ENCODE measurements at places on chromosomes 3 and 15.

DNA sequence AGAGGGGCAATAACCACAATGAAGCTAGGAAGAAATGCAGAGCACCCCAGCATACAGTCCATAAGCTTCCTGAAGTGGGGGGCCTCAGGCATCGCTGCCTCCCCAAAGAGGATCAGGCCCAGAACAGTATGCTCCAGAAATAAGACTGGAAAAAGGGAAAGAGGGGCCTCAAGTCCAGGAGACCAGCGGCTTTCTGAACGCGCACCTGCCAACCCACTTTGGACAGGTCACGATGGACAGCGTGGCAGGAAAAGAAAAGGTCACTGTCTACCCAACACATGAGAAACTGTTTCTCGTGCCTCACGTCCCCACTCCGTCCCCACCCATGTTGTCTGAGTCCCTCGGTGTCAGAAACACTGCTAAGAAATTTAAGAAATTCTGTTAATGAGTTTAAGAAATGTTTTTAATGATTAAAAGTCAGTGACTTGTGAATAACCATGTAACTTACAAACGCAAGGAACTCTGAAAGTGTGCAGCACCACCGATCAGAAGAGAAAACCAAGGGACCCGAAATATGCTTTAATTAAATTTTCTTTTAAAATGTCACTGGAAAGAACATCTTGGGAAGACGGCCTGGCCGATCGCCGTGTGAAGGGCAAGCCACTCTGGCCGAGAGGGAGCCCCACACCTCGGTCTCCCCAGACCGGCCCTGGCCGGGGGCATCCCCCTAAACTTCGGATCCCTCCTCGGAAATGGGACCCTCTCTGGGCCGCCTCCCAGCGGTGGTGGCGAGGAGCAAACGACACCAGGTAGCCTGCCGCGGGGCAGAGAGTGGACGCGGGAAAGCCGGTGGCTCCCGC is 1.7 kb upstream of the PPARG start:
- DNase-seq, result no peak

DNA sequence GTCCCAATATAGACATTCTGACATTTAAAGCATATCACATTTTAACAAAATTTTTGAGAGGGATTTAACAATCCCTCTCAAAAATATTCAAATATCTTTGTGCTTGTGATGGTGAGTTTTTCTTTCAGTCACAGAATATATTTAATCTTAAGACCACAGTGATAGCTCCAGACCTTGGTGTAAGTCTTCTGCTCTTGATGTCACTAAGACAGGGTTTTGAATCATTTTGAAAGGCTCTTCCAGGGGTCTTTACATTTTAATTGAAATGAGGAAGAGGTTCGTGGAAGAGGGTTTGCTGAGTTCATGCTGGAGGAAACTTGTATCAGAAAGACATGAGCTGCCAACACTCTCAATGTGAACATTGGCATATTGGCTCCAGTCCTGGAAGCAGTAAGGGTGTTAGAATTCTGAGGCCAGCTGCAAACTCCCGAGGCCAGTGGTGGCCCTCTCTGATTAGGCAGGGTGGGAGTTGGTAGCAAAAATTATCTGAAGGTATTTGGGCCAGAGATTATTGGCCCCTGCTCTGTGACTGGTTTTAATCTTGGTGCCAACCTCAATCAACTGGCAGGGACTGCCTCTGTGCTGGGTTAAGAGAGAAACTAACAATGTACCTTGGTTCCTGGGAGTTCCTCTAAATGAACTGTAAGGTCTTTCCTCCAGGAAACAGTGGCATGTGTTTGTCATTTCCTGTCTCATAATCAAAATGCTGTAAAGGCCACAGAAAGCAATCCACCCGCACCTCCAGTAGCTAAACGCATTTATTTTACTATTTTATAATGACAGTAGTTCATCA is 5.3 kb downstream of the POU1F1 start:
- no peak for DNase-seq

GRCh38 chr3:49453621-49454020 is 16.4 kb upstream of the DAG1 start:
- no peak for DNase-seq

DNA sequence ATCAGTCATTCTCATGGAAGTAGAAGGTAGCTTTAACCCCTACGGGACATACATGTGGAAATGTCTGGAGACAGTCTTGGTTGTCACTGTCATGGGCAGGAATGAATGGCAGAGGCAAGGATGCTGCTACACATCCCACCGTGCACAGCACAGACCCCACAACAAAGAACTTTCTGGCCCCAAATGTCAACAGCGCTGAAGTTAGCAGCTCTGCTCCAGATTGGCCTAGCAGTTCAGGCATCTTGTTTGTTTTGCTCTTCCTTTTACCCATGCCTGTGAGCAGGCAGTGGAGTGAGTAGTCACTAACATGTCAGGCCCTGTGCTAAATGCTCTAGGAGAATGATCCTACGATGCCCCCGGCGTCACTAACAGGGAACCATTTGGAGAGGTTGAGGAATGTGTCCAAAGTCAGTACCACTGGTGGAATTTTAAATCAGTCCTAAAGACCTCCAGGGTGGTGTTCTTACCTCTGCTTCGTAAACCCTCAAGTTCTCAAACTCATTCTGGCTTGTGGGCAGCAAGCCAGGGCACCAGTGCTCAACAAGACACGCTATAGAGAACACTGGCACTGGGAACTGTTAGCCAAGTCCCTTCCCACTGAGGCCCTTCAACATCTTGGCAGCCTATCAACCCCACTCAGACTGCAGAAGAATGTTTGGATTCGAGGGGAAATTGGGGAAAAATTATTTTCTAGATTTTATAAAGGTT is 142.2 kb downstream of the FOXP1 start:
- no peak for DNase-seq

DNA sequence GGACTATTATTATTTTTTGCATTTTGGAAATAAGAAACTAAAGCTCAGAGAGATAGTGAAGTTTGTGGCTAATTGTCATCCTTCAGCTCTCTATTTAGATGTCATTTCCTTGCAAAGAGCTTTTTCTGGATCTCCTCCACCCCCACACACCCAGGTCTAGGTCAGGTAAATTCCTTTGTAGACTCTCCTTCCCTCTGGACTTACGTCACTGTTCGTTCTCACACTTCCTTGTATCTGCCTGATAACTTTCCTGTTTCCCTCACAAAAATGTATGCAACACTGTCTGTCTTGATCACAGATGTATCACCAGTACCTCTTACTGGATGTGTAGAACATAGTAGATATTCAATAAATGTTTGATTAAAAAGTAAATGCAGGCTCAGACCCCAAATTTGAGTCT is 6.1 kb upstream of the MB21D2 start:
- DNase-seq, result no peak

DNA sequence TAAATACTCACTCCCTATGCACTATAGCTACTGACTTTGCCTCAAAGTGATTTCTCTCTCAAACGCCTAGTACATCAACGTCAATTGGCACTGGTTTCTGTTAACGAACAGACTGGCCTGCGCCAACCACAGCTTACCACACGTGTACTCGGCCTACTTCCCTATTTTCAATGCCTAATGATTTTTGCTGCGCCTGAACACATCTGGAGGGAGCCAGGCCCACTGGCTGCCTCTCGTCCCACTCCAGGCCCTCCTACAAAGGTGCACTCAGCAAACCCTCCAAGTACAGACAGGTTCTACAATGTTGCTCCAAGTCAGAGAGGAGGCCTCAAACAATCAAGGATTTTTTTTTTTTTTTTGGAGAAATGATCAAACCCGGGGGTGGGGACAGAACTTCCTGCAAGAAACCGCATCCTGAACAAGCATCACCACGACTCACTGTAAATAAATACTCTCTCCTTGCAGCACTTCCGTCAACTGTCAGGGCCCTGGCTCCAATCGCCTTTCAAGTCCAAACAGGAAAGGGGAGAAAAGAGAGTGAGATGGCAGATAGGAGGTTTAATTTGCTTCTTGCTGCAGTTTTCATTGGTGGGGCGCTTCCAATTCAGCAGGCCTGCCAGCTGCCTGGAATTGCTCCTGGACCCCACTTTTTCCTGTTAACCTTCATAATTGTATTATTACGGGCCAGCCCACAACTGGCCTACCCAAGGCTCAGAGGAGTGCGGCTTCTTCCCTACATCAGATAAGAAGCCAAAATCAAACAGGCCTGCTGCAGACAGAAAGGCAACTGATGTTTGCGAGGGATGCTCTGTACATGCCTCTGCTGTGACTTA is 139.3 kb downstream of the FOXP1 start:
- DNase-seq, result peak; percentile 88
